IPS-NIHi11 (cell line): ENCODE measurements at places on chromosomes 12 and 14.
A peak's percentile ranks its signal among the peaks of the same experiment; 100 is the strongest.

- no peak for DNase-seq
These were observed 51.0 kb downstream of the KANSL2 start for GRCh38 chr12:48631071-48631470.

DNA sequence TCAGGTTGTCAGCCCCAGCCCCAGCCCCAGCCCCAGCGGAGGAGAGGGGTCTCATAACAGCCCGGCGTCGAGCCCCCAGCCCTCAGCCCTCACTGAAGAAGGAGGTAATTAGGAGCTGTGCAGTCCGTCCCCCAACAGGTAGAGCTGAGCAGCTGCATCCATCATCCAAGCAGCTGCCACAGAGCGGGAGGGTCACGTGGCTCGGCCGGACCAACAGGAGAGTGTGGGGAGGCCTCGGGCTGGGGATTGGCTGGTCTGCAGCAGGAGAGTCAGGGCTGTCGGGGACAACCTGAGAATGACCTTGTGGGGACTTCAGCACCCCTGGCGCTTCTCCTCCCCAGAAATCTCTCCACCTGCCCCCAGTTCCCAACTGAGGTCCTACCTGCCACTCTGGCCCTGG is 29.6 kb downstream of the SMUG1 start:
- DNase-seq: peak; percentile 97

DNA sequence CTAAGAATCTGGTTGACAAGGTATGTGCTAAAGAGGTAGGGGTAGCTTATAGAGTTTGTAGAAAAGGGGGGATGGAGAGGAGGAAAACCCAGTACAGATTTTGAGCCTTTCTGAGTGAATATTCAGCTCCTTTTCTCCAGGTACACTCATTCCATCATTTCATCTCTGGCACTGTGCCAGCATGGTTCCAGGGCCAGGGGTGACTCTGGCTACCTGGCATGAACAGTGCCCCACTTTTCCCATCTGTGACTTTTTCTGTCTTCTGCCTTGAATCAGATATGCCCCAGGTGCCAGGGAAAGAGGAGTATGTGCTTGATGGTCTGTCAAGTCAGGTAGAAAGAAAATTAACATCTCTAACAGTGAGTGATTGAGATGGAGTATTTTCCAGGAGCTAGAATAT is 175.7 kb downstream of the CACNA1C start:
- no peak for DNase-seq

DNA sequence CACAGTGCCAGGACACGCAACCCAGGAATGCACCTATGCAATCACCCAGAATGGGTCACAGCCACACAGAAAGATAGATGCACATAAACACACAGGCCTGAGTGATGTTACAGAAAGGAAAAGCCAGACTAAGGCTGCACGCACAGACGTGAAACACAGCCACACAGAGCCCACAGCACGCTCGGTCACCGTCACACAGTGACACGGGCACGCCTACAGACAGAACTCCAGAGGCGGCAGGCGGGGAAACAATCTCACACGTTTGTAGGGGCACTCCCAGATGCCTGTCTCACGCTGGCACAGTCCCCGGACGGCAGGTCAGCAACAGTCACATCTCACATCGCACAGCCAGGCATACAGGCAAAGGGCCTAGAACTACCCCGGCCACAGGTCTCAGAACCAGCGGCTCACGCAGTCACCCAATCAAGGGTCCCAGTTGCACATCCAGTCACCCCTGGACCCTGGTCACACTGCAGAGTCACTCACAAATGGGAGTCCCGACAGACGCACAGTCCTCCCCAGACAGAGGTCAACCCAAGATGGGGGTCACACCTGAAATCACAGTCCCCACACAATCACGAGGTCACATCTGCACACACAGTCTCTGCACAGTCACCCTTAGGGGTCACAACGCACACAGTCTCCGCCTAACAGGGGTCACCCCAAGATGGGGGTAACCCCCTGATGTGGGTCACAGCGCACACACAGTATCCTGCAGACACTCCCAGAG is 790 bp downstream of the SSH1 start:
- DNase-seq: no peak

DNA sequence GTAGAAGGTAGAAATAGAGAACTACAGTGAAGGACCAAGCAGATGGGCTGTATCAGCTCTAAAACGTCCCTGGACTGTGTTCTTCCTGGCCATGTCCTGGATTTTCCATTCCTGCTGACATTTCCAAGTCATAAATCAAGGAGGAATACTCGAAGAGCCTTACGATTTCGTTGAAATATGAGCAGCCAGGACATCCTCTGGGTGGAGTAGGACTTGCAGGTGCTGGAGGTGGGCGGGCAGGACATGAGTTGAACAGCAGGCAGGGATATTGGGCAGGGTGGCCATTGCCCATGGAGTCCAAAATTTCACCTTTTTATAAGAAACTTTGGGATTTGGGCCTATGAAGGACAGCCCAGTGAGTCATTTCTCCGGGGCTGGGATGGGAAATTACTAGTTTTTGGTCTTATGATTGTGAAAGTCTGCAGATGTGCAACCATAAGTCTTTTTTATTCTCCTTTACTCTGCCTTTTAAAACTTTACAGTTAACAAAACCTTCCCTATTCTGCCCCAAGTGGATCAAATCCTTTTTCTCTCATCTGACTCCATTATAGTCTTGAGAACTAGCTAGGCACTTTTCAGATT is 88.8 kb downstream of the TMX1 start:
- DNase-seq: no peak

- DNase-seq: no peak
These were observed 14.1 kb upstream of the DIO3 start for GRCh38 chr14:101547107-101547738.

DNA sequence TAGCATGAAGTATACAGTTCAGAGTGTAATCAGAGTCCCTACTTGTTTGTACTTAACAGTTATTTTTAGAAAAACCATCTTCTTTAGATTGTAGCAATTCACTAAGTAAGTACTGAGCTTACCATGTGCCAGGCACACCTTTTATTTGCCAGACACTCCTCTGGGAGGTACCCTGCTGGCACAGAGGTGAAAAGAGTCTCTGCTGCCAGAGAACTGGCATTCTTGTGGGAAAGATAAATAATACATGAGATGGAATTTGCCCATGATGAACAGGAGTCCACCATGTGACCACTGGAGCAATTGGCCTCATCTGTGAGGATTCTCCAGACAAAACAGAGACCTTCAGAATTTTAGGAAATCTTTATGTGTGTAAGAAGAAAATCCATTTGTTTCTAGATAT is 199.3 kb upstream of the SLC16A7 start:
- DNase-seq: no peak

- DNase-seq: peak; percentile 46
These were observed 291.5 kb downstream of the NELL2 start for GRCh38 chr12:44584625-44585024.

DNA sequence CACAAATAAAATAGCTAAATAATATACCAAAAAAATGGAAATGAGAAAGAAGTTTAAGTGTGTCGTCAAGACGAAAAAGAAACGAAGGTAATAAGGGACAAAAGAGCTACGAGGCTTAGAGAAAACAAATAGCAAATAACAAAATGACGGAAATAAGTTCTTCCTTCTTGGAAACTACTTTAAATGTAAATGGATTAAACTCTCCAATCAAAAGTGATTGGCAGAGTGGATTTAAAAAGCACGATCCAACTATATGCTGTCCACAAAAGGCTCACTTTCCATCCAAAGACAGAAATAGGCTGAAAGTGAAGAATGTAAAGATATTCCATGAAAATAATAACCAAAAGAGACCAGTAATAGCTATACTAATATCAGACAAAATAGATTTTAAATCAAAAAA is 82.4 kb downstream of the DIO3 start:
- no peak for DNase-seq

- DNase-seq: peak; percentile 56
These were observed 396.7 kb upstream of the PDE3A start for GRCh38 chr12:19971361-19972280.

- DNase-seq: no peak
These were observed 18.3 kb upstream of the NEMF start for GRCh38 chr14:49870908-49871307.

DNA sequence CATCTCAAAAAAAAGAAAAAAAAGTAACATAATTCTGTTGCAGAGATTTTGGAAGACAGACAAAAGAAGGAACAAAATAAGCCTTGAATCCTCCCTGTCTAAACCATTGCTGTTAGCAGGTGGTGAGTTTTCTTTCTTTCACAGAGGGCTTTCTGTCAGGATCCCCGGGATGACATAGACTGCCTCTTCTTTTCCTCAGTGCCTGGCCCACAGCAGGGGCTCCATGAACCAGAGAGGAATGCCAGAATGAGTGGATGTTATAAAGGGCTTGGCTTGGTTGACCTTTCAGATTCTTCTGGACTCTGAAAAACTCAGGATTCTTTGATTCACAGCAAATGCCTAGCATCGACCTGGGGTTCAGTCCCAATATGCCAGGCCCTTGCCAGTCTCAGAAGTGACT is 45.8 kb upstream of the CORO1C start:
- DNase-seq: peak; percentile 44

- no peak for DNase-seq
These were observed 267.6 kb upstream of the SFSWAP start for GRCh38 chr12:131443019-131444000.

DNA sequence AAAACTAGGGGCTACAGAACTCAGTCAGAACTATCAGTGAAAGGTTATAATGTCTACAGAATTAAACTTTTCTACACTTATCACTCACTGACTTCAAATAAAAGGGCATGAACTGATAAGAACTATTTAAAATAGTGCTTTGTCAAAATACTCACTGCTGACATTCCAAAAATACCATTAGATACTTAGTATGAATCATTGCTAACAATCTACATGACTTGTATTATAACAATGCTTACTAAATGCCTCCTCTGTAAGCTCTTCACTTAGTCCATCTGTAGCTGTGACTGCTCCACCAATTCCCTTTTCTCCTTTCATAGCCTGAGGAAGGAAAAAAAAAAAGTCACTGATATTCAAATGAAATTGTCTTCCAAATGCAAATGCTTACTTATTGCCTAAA is 17.0 kb downstream of the NFYB start:
- DNase-seq: no peak

- DNase-seq: no peak
These were observed 678.6 kb downstream of the TMTC2 start for GRCh38 chr12:83365317-83365716.

DNA sequence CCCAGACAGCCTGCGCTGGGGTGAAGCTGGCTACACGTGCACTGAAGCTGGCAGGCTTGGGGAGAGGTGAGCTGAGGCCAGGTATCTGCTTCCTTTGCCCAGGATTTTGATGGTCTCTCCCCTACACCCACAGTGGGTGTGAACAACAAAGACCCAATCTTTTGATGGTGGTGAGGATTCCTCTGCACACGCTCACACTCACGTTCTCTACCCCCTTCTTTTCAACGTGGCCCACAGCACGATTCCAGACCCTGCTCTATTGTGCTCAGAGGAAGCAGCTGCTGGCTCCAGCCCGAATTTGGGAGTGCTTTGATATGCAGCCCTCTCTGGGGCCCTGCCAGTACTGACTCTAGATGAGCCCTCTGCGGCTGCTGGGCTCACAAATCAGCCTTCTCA is 4.9 kb downstream of the CD9 start:
- DNase-seq: peak; percentile 68

DNA sequence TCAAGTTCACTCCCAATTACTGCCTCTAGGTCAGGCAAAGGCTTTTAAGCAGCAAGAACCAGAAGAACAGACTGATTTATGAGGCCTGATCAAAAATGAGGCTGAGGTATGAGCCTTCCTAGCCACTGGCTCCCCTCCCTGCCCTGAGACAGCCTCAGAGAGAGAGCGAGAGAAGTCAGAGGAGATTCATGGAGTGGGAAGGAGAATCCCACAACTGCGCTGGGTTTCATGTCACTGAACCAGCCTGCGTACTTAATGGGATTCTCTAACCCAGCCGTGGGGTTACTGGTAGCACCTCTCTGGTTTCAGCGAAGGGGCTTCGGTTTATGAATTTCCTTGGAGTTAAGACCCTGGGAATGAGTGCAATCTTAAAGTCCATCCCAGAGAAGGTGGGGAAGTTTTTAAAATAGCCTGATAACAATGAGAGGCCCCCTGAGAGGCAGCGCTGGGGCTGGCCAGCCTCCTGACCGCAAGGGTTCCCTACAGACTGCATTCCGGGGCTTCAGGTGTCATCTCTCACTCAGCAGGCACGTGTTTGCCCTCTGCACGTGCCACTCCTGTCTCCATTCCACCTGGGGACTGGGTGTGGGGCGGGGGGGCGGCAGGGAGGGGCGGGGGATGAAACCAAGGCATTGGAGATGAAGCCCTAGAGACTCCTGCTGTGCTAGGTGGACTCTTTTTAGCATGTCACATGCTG is 6.1 kb upstream of the GPRC5A start:
- DNase-seq: peak; percentile 67

- DNase-seq: peak; percentile 93
These were observed 6.9 kb upstream of the ADCY6 start for GRCh38 chr12:48795550-48796455.

- DNase-seq: no peak
These were observed 14.6 kb downstream of the PCNX4 start for GRCh38 chr14:60106339-60106738.

GRCh38 chr12:82517808-82518207 is 159.5 kb downstream of the METTL25 start:
- DNase-seq: no peak

DNA sequence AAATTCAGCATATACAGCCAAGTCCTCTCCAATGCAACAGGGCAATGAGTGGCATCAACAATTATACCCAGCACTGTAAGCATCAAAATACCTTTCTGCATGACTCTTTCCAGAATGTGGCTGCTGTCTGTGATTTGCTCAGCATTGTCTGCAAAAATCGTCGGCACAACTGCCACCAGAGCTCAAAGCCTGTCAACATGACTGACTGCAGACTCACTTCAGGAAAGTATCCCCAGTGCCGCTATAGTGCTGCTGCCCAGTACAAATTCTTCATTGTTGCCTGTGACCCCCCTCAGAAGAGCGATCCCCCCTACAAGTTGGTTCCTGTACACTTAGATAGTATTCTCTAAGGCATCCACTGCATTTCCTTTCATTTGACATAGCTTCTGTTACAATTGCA is 735 bp downstream of the RNASE6 start:
- DNase-seq: no peak

- DNase-seq: peak; percentile 27
These were observed 310.1 kb downstream of the ETNK1 start for GRCh38 chr12:22935090-22935489.

- peak; percentile 92 for DNase-seq
These were observed 21.8 kb upstream of the KRT78 start for GRCh38 chr12:52870361-52871290.

DNA sequence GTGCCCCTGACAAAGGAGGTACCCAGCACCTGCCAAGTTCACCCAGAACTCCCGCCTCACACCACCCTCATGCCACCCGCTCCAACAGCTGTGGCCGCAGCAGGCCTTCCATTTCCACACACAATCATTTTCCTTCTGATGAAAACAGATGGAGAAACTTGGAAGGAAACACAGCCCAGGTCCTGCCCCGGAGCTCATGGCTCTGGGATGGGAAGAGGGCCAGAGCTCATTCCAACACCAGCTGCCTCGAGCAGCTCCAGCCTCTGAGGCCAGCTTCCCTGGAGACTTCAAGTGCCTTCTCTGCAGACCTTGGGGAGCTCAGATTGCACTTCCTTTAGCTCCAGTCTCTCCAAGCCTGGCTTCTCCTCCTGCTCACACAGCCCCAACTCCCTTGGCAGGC is 55.1 kb upstream of the CMKLR1 start:
- DNase-seq: no peak
